ENCODE measurements at places on chromosomes 7 and 10.

DNA sequence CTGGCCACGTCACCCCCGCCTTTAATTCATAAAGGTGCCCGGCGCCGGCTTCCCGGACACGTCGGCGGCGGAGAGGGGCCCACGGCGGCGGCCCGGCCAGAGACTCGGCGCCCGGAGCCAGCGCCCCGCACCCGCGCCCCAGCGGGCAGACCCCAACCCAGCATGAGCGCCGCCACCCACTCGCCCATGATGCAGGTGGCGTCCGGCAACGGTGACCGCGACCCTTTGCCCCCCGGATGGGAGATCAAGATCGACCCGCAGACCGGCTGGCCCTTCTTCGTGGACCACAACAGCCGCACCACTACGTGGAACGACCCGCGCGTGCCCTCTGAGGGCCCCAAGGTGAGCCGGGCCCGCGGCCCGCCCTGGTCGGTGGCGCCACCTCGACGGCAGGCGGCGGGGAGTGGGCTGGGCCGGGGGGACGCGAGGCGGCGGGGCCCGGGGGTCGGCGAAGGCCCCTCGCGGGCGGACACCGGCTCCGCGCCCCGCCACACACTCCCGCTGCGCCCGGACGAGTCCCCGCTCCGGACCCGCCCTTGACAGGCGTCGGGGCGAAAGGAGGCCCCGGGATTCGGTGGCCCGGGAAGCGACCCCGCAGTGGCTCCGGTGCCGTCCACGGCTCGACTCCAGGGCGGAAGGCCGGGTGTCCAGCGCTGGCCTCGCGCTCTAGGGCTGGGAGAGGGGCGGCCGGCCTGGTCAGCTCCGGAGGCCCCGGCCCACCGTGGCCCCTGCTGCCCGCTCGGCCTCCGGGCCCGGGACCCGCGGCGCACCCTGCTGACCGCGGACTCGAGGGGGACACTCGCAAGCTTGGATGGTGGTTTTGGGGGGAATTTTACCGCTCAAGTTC, 557 bp downstream of the BAG3 start:
- DNase-seq = no peak

GRCh38 chr10:100469756-100470155, 6.9 kb downstream of the WNT8B start:
- DNase-seq = no peak

GRCh38 chr7:148419856-148420832, 170.4 kb upstream of the C7orf33 start:
- DNase-seq = no peak

DNA sequence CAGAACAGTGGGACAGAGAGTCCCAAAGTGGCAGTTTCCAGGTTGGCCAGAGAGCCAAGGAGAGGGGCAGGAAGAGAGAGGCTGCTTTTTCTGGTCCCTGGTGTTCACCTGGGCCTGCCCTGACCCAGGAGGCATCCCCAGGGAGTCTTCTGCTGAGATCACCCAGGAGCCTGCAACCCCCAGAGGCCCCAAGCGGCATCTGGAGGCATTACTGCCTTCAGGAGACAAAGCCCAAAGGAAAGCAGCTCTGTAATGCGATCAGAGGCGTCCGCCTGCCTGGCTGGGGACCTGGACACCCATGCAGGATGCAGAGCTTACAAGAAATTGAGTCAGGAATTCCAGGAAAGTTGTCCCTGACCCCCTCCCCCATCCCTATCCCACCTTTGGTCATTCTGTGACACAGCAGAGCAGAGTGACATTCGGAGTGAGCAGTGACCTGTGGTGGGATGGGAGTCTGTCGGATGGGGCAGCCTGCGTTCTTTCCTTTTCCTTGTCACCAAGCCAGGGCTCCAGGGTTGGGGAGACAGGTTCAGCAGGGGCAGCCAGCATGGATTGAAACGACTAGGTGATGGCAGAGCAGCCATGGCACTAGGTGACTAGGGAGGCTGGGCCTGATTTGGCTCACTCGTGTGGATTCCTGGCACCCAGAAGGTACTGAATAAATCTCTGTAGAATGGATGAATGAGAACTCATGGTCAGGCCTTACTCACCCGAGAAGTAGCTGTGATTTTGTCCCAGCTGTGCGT, 10.4 kb downstream of the UNC5B start:
- no peak for DNase-seq

DNA sequence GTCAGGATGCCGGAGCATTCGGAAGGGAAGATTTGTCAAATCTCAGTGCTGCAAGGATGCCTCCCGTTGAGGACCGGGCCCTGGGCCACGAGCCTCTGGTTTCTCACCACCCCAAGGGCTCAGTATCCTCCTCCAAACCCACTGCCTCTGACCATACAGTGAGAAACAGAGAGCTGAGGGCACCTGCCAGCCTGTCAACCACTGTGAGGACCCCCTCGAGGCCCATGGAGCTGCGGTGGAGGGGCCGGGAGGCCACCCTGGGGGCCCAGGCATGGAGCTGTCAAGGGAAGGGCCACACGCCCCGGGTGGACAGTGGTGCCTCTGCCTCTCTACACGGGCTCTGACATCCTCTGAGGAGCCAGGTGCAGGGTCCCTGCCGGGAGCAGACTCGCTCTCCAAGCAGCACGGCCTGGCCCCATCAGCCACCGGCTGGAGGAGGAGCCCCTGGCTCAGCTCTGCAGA, 248.0 kb upstream of the TCERG1L start:
- no peak for DNase-seq
